SJSA1 (cell line): ENCODE measurements at places on chromosomes 16 and 17.

DNA sequence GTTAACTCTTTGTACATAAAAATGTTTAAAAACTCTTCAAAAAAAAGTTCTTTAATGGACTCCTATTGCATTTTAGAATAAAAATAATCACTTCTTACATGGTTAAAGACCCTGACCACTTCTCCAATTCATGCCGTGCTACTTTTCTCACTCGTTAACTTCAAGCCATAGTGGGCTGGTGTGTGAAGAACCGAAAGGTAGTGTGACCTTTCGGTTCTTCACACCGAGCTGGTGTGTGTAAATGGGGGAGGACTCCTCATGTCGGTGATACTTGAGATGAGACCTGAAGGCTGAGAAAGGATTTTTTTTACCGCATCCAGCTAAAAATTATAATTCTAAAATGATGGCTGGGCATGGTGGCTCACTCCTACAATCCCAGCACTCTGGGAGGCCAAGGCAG lies 22.1 kb downstream of the RFFL start:
- no peak for DNase-seq

GRCh38 chr17:7509937-7510336 lies 25.8 kb downstream of the POLR2A start:
- DNase-seq: no peak

DNA sequence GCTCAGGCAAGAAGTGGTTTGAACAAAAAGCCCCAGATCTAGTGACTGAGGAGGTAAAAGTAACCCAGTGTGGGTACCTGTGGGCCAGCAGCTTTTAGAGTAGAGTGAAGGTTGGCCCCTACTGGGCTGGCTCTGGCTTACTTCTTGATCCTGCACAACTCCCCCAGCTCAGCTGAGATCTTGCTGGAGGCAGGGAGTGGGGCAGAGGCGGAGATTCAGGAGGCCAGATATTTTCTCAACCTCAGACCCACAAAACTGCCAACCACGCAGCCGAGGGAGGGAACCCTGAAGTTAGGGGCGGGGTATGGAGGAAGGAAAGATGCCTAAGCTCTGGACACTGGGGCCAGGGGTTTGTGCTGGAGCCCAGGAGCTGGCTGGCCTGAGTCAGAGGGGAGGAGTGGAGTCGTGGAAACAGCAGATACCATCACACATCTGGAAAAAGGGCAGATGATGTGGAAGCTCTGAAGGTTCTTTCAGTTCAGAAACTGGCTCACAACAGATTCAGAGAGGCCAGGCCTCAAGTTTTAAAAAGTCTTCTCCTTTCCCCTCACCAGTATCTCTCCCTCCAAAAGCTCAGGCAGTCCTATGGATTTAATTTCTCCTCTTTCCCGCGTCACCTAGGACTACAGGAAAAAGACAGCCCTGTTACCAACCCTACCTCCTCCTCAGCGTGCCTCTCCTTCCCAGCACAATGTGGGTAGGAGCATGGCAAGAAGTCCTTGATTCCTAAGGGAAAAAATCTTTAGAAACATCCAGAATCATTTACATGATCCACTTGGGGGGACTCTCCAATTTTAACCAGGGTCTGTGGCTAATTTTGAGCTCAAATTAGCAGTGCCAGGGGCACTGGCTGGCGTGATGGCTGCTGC lies 48.1 kb downstream of the MYO18A start:
- no peak for DNase-seq

DNA sequence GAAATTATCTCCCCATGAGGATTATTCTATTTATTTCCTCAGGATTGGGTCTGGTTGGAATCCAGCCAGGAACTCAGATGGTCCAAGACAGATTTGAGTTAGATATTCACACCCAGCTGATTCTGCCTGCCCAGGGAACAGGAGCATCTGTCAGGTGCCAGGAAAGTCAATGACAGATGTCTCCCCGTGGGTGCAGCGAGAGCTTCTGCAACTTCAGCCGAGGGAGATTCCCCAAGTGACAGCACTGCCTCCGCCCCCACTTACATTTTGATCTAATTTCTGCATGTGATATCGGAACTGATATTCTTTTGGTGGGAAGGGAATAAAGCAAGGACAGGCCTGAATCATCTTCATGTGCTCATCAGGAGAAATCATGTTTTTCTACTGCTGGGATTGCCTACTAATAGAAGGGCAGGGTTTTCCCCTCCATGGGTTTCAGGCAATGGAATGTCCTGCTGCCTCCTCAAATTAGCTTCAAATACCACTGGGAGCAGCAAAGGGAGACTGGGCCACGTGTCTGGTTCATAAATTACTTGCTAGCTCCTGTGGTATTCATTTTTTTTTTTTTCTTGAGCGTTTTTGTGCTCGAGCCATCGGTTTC lies 15.7 kb upstream of the DHX8 start:
- DNase-seq: no peak

GRCh38 chr17:50818921-50819657 lies 16.3 kb upstream of the WFIKKN2 start:
- no peak for DNase-seq

DNA sequence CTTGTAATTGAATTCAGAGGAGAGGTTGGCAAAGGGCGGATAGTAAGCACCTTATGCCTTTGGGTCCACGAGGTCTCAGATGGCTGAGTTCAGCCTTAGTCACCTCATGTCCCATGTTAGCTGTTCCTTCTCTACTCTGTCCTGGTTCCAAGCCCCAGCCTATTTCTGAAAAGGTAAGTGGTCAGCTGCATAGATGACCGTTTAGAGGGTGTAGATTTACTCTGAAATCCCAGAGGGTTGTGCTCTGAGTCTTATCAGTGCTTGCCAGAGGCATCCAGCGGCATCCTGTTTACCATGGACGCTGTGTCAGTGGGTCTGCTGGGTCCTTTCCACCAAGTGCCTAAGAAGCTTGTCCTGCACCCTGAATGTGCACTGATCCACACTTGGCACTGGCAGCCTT lies 1.9 kb downstream of the ZNF778 start:
- DNase-seq: no peak

- peak; percentile 18 for DNase-seq
These were observed 31.3 kb upstream of the TNS4 start for GRCh38 chr17:40532520-40533253.

DNA sequence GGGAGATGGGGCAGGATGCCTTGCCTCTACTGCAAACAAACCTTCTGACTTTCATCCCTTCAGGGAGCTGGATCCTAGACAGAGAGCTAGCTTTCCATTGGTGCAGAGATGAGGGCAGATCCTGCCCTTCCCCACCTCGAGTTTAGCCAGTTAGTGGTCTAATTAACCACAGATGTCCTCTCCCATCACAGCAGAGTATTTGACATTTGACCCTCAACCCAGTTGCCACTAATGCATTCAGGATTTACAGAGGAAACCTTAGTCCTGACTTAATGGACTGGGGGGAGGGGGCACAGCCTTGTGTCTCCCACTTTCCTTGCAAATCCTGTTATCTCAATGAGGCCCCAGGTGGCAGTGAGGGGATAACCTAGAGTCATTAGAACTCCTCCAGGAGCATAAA lies 10.2 kb downstream of the PIP4K2B start:
- no peak for DNase-seq

DNA sequence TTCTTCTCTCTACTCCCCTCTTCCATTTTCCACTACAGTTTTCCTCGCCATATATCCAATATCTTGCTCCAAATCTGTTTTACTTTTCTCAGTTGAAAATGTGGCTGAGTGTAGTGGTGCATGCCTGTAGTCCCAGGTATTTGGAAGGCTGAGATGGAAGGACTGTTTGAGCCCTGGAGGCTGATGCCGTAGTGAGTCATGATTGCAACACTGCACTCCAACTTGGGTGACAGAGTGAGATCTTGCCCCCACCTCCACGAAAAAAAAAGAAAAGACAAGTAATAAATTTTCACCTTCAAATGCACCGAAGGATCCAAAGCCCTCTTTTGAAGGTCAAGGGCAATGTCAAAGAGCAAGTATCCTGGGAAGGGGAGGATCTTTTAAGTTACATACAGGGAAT lies 592.3 kb downstream of the TMEM114 start:
- no peak for DNase-seq

- no peak for DNase-seq
These were observed 14.6 kb upstream of the ETV4 start for GRCh38 chr17:43560461-43561427.

GRCh38 chr16:10957771-10958482 lies 13.6 kb downstream of the CLEC16A start:
- no peak for DNase-seq

GRCh38 chr16:86604436-86605193 lies 26.3 kb downstream of the FOXL1 start:
- DNase-seq: no peak

GRCh38 chr16:51286272-51286671 lies 135.2 kb upstream of the SALL1 start:
- no peak for DNase-seq

GRCh38 chr17:17770632-17771044 lies 66.1 kb downstream of the SREBF1 start:
- no peak for DNase-seq

DNA sequence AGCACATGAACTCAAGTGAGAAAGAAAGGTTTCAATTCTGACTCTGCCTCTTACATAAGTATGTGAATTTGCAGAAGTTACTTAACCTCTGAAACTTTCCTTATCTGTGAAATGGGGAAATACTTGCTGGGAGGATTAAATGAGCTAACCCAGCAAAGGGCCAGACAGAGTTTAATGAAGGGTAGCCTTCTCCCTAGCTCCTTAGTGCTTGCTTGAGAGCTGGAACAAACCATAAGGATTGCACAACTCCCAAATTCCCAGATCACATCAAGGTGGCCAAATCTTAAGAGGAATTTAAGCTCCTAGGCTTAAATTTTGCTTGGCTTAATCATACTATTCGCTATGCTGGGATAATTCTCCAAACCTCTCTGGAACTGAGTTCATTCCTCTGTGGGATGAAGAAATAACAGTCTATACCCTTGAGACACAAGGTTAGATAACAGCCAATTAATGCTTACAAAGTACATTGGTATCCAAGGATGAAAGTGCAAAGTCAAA lies 11.8 kb upstream of the WSB1 start:
- no peak for DNase-seq

DNA sequence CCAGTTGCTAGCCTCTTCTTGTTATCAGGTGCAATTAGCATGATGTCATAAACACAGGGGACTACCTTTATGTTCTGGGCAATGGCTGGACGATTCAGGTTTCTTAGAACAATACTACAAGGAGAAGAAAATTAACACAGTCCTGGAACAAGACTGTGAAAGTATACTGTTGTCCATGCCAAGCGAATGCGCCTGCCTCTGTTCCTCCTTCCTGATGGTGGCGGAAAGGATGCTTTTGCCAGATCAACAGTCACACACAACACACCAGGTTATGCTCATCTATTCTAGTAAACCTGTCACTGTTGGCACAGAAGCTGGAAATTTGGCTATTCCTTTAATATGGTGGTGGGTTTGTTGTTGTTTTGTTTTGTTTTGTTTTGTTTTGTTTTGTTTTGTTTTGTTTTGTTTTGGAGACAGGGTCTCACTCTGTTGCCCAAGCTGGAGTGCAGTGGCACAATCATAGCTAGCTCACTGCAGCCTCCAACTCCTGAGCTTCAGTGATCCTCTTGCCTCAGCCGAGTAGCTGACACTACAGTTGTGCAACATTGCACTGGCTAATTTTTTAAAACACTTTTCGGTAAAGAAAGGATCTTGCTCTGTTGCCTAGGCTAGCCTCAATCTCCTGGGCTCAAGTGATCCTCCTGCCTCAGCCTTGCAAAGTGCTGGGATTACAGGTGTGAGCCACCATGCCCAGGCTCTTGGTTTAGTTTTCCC lies 3.1 kb upstream of the CD300LD start:
- no peak for DNase-seq

GRCh38 chr17:9236286-9237052 lies 215.2 kb downstream of the NTN1 start:
- DNase-seq: no peak

DNA sequence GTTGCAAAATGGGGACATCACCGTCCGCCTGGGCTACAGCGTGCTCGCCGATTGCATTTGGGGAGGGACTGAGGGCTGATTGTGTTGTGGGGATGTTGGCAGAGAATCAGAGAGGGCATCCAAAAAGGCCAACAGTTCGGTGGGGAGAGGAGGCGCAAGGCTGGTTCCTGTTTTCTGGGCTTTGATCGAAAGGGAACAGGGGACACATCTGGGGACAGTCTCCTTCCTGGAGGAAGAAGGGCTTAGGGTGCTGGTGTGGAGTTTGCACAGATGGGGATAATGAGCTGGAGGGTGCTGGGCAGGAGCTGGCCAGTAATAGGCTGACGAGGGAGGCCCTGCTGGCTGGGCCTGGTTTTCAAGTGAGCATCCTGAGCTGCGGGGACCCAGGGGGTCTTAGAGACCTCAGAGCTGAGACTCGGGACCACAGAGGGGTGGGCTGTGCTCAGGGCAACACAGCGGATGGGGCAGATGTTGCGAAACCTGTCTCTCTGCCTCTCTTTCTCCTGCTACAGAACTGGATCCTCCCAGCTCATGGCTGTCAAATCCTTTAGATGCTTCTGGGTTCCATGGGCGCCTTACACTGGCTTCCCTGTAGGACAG lies 288.7 kb downstream of the SEC14L1 start:
- no peak for DNase-seq
